CMK (cell line): ENCODE measurements at places on chromosomes 2 and 18.

DNA sequence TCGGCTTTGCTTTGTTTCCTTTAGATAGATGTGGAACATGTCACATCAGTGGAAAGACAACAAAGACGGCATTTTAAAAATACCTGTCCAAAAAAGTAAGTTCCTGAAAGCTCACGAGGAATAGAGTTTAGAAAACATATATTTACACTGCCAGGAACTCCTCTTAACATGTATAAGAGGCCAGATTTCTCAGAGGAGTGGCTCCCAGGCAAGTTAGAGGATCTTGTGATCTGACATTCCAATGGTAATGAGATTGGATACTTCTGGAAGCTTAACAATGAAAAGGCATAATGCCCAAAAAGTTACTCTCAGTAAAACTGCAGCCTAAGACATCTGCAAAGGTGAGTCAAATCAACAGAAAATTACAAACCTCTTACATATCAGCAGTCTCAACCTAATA is 77.1 kb downstream of the CYRIA start:
- no peak for DNase-seq

- no peak for DNase-seq
Observed at GRCh38 chr18:70397259-70397925, 108.5 kb downstream of the SOCS6 start.

- no peak for DNase-seq
Observed at GRCh38 chr2:31127931-31128330, 10.3 kb downstream of the GALNT14 start.

DNA sequence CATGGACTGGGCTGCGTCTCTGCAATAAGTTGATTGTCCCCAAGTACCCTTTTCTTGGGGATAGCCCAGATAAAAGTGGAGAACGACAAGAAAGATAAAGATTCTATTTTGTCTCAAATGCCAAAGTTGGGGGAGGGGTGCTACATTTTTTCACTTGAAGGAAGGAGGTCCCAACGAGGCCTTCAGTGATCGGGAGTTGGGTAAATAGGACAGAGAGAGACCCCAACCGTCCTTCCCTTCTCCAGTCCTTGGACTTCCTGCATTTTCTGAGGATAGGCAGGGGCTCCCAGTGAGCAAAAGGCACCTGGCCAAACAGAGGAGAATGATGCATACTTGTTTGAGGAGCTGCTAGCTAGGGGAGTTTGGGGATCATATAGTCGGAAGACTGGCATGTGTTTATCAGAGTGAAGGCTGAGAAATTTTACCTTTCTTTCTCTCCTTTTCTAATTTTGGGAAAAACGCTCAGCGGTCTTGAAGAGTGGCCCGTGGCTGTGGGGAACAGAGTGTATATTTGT is 3.5 kb upstream of the EN1 start:
- DNase-seq, result no peak

DNA sequence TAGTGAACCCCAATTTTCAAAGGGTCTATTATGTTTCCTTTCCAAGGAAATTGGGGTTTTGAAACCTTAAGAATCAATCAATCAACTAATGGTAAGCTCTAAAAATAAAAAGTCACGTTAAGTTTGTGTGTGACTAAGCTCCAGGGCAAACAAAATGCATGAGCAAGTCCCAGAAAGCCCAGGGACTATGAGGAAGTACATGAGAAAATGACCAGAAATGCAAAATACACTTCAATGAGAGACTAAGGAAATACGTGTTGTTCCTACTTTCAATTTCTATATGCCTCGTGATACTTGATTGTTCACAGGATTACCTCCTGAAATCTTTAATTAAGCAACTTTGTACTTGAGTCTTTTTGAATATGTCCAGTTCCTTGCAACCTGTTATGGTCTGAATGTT is 684.4 kb upstream of the SYT4 start:
- no peak for DNase-seq

DNA sequence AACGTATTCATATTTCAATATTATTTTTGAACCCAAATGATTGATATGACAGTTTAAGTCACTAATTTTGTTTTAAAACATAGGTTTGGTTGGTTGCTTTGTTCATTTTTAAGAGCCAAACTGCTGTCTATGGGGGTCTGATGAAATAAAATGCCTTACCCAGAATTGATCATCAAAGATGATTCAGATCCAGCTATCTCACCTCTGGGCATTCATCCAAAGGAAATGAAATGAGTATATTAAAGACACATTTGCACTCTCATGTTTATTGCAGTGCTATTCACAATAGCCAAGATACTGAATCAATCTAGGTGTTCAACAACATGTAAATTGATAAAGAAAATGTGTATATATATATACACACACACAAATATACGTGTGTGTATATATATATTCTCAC is 326.9 kb upstream of the GULP1 start:
- DNase-seq, result no peak

DNA sequence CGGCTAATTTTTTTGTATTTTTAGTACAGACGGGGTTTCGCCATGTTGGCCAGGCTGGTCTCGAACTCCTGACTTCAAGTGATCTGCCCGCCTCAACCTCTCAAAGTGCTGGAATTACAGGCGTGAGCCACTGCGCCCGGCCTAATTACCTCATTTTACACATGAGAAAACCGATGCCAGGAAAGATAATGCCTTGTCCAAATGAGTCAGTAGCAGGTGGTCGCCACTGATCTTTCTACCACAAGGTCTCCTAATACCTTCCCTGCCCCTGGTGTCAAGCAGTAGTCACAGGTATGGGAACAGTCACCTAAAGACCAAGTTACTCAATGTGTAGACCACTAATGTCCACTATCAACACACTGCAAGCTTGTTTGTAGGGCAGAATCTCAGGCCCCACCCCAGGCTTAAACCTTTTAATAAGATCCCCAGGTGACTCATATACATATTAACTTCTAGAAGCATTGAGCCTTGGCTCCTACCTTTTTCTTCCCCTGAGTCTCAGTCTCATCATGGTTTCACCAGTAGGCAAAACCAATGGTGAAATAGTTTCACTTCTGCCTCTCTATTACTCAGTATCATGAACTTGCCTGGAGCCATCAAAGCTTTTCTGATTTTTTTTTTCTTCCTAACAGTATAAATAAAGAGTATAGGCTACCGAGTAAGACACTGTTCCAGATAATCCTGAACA is 6.9 kb upstream of the EPB41L5 start:
- no peak for DNase-seq

DNA sequence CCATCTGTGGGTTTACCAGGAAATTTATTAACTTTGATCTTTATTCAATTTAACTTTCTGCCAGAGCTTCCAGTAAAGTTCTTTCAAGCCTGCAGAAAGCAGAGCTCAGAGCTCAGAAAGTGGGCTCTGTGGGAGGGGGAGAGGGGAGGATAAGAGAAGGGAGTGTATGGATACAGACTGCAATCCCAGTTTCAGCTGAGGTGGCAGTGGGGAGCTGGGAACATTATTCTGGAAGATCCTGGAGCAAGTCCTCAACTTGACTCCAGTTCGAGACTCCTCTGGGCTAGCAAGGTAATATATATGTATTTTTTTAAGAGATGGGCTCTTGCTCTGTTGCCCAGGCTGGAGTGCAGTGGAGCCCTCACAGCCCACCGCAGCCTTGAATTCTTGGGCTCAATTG is 108.9 kb upstream of the NABP1 start:
- DNase-seq, result no peak

DNA sequence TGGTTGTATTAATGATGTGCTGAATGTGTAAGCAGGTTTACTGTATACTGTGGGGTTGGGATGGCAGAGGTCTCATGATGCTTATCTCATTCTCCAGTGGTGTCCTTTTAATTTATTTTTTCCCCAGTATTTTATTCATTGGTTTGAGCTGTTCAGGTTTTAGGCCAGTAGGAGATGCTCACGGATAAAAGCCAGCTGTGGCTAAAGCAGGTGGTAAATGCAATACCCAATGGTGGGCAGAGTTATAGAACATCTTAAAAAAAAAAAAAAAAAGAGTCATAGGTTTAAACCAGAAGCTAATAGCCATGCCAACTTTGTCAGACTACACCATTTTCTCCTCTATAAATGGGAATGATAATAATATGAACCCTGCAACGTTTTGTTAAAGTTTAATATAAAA is 57.8 kb upstream of the NEUROD1 start:
- no peak for DNase-seq

DNA sequence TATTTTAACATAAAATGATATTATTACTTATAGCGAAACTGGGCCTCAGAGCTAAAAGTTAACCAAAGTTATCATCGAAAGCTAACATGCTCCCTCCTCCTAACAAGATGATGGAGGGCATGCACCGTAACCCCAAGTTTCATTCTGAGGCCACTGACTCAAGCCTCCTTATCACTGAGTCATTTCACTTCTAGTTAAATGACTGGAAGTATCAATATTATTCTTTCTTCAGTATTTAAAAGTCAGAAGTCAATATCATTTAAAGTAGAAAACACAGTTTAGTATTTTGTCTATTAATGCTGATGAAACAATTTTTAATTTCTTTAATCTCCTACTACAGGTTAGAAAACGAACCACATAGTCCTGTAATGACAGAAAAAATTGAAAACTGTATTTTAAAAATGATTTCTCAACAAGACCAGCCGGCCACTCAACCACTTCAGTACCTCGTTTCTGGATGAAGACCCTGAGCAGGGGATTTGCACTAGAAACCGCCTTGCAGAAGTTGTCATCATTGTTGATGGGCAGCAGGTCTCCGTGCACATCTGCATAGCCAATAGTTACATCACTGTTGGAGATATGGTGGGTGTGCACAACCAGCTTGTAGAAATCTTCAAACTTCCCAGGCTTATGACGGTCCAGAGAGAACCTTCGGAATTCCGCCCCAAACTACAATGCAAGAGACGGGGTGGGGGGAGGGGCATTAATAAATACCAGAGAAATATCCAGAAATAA is 44.9 kb downstream of the PARD6G start:
- no peak for DNase-seq

DNA sequence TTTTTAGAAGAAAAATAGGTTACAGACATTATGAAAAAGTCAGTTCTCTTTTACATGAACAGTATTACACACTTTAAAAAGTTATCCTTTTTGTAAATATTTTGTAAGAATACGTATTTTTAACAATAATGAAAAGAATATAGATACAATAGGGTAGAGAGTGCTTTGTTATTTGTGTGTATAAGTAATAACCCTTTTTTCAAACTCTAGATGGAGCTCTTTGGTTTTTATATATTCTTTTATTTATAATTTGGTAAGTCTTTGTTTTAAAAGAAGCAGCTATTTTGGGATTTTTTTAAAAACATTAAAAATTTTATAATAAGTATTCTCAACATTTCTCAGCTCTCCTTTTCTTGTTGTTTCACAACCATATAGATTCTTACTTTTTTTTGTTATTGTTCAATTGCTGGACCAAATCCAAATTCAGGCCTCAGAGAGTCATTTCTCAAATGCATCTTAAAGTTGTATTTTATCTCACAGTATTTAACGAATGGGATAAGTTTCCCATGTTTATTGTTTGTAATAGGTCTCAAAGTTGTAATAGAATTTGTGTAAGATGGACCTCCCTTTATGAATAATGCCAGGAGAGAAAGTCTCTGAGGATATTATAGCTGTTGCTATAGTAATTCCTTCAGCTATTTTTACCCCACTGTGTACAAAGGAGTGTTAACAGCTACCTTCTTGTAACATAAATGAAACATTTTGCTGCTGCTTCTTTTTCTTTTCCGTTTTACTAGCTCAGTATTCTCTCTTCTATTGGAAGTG is 46.4 kb downstream of the ACYP2 start:
- DNase-seq, result no peak

DNA sequence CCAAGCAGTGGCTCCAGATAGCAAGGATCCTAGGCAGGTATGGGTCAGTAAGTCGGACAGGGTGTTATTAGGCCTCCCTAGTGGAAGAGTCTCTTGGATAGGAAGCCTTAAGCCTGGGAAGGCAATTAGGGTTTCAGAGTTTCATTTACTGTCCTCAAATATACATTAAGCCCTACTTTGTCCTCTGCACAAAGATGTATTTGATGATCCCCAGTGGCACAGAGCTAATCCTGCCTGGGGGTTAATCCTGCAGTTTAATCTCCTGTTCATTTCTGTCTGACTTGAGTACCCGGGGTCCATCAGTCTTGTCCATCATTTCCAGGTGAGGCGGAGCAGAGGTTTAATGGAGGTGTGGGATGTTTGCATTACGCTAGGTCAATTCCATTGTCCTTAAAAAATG is 62.0 kb downstream of the MTCL1 start:
- no peak for DNase-seq

DNA sequence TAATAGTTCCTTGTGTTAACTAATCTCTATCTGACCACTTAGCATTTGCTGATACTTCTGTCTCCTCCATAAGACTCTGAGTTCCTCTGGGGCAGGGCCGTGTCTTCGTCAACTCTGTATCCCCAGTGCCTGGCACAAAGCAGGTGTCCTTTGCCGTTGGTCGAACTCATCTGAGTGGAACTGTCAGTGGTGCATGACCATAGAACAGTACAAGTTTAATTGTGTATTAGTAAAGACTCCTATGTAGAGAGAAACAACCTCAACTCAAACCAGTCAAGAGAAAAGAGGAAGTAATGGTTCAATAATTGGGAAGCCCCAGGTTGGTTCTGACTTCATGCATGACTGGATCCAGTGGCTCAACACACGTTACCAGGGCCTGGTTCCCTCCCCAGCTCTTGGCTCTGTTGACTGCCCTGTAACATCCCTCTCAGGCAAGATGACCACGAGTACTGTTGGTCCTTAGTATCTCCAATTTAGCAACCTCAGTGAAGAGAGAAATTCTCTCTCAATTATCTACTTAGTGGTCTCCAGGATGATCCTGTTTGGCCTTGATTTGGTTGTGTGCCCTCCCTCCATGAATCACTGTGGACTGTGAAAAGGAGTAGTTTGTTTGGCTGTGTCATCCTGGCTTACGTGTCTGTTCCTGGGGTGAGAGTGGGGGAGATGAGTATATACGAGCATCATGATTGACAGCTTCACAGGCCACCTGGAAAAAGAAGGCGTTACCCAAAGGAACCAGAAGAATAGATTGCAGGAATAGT is 58.5 kb upstream of the MSH6 start:
- no peak for DNase-seq

DNA sequence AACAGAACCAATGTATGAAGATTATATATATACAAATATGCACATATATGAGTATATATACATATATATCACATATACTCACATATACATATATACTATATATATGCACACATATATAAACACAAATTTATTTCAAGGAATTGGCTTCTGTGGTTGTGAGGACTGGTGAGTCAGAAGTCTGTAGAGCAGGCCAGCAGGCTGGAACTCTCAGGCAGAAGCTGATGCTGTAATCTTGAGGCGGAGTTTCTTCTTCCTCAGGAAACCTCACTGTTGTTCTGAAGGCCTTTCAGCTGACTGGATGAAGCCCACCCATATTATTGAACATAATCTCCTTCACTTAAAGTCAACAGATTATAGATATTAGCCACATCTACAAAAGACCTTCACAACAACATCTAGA is 143.9 kb upstream of the CREB1 start:
- no peak for DNase-seq
